Activated CD8-positive, alpha-beta memory T cell treated with anti-CD3 and anti-CD28 coated beads, Interleukin-2, amount 10 ng/mL, durations not matched to agents 7 days and 5 days (primary cell): ENCODE measurements at places on chromosomes 4 and X.

DNA sequence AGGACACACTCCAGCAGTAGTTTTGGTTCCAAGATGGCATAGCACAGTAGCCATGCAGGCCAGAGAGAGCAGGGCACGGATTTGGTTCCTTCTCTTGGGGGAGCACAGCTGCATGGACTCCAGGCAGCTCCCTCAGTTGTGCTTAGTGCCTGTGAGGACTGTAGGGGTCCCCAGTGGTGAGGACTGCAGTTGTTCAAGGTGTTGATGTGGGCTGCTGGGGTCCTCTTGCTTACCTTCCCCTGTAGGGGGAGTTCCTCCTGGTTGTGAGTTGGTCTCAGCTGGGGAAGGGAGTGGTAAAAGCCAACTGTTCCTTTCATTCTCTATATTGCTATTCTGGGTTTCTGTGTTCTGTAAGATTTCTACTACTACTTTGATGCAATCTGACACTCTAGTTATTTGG is 606.5 kb downstream of the MAGEB5 start:
- DNase-seq: no peak

- DNase-seq: no peak
These were observed 15.5 kb downstream of the PRRG1 start for GRCh38 chrX:37364666-37365065.

GRCh38 chr4:151198748-151199147 is 78.2 kb upstream of the PRSS48 start:
- no peak for DNase-seq

- DNase-seq: no peak
These were observed 219.5 kb downstream of the CENPC start for GRCh38 chr4:67325791-67326190.

DNA sequence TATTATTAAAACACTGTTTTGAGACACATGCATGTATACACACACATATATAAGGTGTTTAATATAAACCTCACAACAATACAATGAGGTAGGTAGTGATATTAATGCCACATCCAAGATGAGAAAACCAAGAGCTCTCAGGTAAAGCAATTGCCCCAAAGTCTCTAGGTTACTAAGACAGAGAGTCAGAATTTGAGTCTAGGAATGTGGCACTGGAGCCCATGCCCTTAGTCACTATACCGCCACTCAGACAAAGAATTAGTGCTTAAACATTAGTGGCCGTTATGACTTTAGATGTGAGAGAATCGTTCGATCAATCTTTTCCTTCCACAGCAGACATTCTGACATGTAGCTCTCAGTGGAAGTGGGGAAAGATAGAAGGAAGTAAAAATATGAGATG is 108.2 kb upstream of the ACSL4 start:
- DNase-seq: no peak

DNA sequence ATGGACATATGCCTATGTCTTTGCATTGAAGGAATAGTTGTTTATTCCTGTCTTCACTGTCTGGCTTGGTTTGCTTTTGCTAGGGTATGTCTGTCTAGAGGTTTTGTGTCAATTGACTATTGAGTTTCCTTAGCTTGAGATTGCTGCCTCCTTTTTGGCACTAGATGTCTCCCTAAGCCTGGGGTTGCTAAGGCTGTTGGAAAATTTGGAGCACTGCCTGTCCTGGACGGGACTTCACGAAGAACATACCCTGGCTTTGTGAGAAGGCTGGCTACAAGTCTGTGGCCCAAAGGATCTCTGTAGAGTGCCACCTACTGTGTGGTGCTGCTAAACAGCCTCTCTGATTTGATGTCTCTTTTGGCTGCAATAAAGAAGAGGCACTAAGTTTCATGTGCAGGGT is 183.8 kb upstream of the NUDT10 start:
- no peak for DNase-seq
